ENCODE measurements at places on chromosomes 6 and 20. TPM values are rescaled to one million over a fixed set of nuclear protein-coding genes. Genes with fewer than 3 reads are reported as not detected.

Gene KCNK5
- total RNA-seq = 3.0 TPM

Gene RPS18
- total RNA-seq = 3,205 TPM

Gene OTOR
- total RNA-seq = not detected

Gene MOG
- total RNA-seq = not detected

Gene NOTCH4
- 0.71 TPM for total RNA-seq

Gene VSTM2L
- not detected for total RNA-seq

Gene HSPA1A
- 350 TPM for total RNA-seq

Gene CDC25B
- total RNA-seq = 33.0 TPM

Gene OR2H2
- not detected for total RNA-seq

Gene PROKR2
- total RNA-seq = not detected

All from Caki2 (cell line).